Fibroblast of skin of right quadriceps (primary cell): ENCODE measurements at places on chromosomes 3 and 15.

GRCh38 chr3:194103983-194104751 lies 31.8 kb upstream of the HES1 start:
- no peak for DNase-seq

- DNase-seq: no peak
Observed at GRCh38 chr15:89085289-89085926, 2.8 kb upstream of the ABHD2 start.

DNA sequence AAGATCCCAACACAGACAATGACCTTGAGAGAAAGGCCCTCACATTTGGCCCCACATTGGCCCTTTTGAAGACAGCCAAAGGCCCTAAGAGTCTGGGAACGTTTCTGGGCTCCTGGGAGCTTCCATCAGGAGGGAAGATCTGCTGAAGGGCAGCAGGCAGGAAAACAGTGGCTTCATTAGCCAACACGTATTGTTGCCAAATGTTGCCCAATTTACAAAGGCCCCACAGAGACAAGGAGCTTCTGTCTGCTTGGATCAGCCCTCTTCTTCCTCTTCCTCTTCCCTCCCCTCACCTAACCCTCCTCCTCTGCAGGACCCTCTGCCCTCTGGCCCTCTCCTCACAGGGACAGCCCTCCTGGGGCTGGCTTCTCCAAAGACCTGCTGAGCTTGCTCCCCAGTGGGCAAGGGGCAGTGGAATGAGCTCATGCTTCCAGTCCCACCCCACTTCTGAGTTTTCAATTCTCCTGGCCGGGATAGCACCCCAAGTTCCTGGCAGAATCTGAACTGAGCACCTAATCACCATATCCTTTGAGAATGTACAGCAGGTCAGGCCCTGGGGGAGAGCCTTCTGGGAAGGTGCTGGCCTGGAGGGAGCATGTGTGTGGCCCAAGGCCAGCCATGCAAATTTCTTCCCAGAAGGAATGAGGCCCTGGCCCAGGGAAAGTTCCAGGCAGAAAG lies 5.1 kb upstream of the LTF start:
- no peak for DNase-seq

DNA sequence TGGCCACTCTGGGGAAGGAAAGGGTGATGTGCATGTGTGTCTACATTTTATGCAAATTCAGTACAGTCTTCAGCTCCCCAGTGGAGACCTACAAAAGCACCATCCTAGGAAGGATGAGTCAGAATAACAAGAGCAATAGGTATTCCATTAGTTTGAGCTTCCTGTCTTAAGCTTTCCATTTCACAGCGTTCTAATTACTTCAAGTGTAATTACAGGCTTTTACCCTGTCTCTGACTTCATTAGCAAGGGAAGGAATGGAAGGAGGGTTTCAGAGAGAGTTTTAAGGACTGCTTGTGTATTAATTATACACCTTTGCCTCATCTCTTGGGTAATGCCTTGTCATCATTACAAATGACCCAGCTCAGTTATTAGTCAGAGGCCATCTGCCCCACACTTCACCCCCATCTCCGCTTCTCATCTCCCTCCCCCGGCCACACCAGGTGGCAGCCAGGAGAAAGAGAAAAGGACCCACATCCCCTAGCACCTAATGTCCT lies 202.8 kb upstream of the MRPL3 start:
- peak; percentile 39 for DNase-seq

DNA sequence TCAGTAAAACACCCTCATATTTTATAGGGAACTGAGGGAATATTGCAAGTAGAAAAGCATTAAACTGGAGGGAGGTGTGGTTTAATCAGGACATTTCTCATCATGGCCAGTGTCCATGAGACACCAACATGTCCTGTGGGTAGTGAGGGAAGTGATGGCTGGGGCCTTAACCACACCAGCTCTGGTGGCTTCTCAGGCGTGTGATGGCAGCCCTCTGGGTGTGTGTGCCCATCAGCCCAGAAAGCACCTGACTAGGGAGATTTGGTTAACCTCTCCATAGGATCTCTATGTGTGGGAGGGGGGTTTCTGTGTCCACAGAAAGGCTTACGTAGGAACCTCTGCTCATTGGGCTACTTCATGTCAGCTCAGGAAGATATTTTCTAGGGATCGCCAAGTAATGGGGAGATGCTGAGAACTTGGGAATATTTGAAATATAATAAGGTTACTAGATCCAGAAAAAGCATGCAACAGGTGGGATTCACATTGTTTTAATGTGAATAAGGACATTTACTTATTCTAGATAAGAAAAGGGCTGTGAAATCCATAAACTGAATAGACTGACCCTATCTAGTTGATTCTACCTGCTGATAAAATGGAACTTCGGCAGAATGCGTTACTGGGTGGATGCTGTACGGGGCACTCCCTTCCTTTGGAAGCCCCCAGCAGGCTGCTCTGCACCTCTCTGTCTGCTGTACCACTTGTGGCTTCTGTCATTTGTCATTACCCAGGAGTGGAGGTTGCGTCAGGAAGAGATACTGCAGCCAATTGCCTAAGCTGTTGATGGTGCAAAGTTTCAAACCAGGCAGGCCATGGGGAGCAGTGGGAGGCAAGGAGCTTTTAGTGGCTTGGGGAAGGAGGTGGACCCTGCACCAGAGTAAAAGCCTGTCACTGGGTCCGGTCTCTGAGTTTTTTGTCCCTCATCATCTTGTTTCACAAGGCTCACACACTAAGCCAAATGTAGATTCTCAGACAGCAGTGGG lies 21.5 kb downstream of the PDHB start:
- DNase-seq: no peak
